ENCODE measurements at places on chromosomes 6 and 20.

DNA sequence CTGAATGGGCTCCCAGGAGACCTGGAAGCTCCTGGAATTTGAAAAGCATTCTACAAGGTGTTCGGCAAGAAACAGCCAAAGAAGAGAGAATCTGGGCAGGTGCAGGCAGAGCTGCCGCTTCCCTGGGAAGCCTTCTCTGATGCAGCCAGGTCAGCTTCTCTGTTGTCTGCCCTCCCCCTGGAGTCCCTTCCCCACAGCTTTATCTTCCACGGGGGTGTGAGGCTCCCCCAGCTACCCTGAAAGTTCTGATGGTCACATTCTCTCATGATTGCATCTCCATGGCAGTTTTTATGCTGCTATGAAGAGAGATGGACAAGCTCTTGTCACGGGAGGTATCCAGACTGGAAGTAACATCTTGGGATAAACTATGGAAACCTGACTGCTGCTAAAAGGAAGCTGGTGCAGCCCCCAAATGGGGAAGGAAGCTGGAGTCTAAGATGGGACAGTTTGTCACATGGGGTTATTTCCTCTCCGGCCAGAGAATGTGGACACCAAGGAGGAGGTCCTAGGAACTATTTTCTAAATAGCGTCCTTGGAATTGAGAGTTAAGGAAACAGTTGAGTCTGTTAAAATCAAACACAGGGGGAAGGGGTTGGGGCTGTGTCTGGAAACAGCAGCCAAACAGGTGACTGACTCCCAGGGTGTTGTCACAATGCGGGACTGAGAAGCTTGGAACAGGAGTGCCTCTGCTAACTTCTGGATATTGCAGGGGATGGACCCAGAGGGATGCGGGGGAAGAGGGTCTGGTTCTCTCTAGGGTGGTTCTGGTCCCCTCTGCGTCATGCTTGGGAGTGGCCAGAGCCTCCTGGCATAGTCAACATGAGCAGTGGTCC lies 91.1 kb downstream of the ASXL1 start:
- H3K27me3 ChIP-seq: peaks cover 2% of the 10 kb centered on the region
- peaks cover 42% of the 10 kb centered on the region for H3K4me1 ChIP-seq
- H3K27ac ChIP-seq: peak overlapping the region; percentile 92
- no peak for DNase-seq

DNA sequence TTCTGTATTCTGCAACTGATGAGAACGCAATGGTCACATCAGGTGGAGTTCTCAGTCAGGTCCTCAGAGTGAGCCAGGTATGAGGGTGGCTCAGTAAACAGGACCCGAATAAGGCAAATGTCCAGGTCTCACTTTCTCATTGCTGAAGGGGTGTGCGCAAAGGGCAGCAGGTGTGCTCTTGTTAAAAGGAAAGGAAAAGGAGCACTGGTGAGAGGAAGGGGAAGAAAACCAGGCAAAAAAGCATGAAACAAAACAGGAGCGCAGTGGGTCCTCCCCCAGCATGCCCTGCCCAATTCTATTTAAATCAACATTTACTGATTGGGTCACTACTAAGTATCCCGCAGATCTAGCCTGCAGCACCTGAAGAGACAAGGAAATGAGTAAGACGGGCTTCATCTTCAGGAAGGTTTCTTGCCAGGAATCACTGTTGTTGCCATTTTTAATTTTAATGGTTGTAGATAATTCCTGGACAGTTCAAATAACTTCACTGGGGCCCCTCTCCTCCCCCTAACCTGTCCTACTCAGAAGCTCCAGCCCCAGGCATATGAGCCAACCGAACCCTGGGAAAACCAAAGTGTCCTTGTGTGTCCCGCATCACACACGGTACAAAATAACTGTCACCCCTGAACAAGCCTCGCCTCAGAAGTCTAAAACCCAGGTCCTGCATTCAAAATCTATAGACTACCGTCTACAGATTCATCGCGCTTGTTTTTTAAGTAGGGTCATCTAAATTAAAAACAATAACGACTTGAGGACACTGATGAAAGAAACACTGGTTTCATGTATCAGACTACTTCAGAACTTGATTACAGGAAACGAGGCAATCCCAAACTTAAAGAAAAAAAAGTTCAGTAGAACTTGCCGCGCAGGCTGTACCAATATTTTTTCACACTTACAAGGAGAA lies 980 bp downstream of the MBOAT1 start:
- H3K27me3 ChIP-seq: peaks cover 35% of the 10 kb centered on the region
- no peak for DNase-seq
- H3K27ac ChIP-seq: peak overlapping the region; percentile 51
- peak overlapping the region; percentile 93 for H3K4me3 ChIP-seq
- peaks cover 40% of the 10 kb centered on the region for H3K4me1 ChIP-seq

GRCh38 chr6:95511404-95511803 lies 65.9 kb upstream of the MANEA start:
- H3K4me3 ChIP-seq: no peak overlapping the region
- H3K4me1 ChIP-seq: no peaks in the 10 kb centered on the region
- H3K27ac ChIP-seq: no peak overlapping the region
- no peaks in the 10 kb centered on the region for H3K36me3 ChIP-seq
- no peak for DNase-seq

DNA sequence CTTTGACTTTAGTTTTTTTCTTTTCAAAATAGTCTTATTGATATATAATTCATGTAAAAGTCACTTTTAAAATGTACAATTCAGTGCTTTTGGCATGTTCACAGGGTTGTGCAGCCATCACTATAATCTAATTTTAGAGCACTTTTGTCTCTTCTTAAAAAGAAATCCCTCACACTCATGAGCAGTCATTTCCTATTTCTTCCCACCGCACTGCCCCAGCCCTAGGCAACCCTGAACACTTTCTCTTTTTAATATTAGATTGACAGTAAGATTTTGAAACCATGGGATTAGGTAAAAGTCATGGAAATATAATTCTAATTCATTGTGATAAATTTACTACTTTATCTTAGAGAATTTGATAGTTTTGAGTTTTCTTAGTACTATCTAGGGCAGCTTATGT lies 309.4 kb downstream of the UTRN start:
- DNase-seq: no peak
- peaks cover 21% of the 10 kb centered on the region for H3K36me3 ChIP-seq
- no peak overlapping the region for H3K4me3 ChIP-seq
- H3K27me3 ChIP-seq: no peaks in the 10 kb centered on the region

- H3K27me3 ChIP-seq: peaks cover 32% of the 10 kb centered on the region
- H3K4me1 ChIP-seq: peaks cover 54% of the 10 kb centered on the region
- H3K27ac ChIP-seq: no peak overlapping the region
Measured at GRCh38 chr20:37907677-37908401, 4.9 kb downstream of the VSTM2L start.

- H3K27ac ChIP-seq: no peak overlapping the region
- no peak overlapping the region for H3K4me3 ChIP-seq
- no peaks in the 10 kb centered on the region for H3K36me3 ChIP-seq
- DNase-seq: no peak
- no peaks in the 10 kb centered on the region for H3K4me1 ChIP-seq
Measured at GRCh38 chr20:4383961-4384360, 337.7 kb upstream of the PRND start.

DNA sequence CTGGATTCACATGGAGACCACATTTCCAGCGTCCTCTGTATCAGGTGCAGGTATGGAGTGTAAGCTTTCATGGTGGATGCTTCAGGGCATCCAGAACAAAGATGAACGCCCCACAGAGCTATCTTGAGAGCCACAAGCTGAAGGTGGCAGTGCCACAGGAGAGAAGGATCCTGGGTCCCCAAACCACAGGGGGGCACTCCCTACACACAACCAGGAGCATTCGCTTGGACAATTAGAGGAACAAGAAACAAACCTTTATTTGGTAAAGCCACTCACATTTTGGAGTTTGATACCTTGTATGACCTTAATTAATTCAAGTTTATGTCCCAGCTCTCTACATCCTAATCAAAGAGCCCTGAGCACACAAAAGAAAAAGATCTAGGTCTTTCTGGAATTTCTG lies 406.3 kb downstream of the PREX1 start:
- no peak for DNase-seq
- peaks cover 36% of the 10 kb centered on the region for H3K4me1 ChIP-seq
- no peaks in the 10 kb centered on the region for H3K36me3 ChIP-seq
- H3K27ac ChIP-seq: no peak overlapping the region
- H3K4me3 ChIP-seq: no peak overlapping the region

DNA sequence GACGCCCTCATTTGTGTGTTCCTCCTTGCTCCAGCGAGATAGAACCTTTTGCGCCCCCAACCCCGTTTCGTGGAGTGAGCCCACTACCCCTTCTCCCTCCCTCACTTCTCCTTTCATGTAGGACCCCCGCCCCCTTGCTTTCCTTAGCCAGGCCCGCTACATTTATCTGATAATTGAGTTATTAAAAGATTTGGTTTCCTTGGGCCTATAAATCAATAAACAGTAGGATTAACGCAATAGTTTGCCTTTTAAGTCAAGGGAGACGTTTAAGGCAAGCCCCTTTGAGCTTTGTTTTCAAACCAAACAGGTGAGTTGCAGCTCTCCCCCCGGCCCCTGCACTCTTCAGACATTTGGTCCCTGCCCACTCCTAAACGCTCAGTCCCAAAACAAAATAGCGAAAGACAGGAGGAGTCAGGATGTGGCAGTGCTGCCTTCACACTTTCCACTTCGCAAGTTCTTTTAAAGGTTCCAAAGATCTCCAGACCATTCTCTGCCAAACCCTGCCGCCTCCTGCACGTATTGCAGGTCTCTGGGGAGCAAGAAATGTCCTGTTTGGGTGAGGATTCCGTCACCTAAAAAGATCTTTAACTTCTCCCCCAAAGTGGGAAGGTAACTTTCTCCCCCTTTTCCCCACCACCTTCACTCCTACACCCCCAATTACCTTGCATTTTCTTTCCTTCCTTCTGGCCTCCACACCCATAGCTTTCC lies 27.6 kb downstream of the TFAP2B start:
- H3K27me3 ChIP-seq: peaks cover 100% of the 10 kb centered on the region
- H3K4me1 ChIP-seq: peaks cover 51% of the 10 kb centered on the region
- no peaks in the 10 kb centered on the region for H3K36me3 ChIP-seq
- no peak for DNase-seq
- peak overlapping the region; percentile 14 for H3K4me3 ChIP-seq

- no peak overlapping the region for H3K4me3 ChIP-seq
- H3K4me1 ChIP-seq: no peaks in the 10 kb centered on the region
- no peak overlapping the region for H3K27ac ChIP-seq
Measured at GRCh38 chr6:141326426-141326825, 806.3 kb upstream of the GJE1 start.

All from nephron progenitor cell (in vitro differentiated cells).